ENCODE measurements at places on chromosomes 4 and X.
A peak's percentile ranks its signal among the peaks of the same experiment; 100 is the strongest.

GRCh38 chr4:173397604-173398003 is 1.3 kb downstream of the SCRG1 start:
- no peak for DNase-seq

- DNase-seq: peak; percentile 6
These were observed 24.2 kb downstream of the MID2 start for GRCh38 chrX:107849747-107850421.

DNA sequence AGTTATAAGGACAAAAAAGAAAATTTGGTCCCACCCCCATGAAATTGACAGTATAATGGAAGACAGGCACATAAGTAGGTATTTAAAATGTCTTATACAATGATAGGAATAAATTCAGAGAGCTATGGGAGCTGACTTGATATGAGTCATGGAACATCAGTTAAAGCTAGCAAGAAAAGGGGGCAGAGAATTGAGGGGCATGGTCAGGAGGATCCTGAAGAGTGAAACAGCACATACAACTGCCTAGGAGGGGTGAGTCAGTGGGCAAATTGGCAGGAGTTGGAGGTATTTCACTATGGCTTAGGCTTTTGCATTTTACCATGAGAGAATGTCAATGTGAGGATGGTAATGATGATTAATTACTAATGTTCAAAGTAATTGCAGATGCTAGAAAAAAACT is 95.4 kb upstream of the BANK1 start:
- DNase-seq: peak; percentile 11

- no peak for DNase-seq
These were observed 28.5 kb upstream of the PTPN13 start for GRCh38 chr4:86565651-86566050.

GRCh38 chrX:99939883-99940232 is 470.2 kb downstream of the PCDH19 start:
- no peak for DNase-seq

GRCh38 chrX:74018253-74018652 is 285.7 kb upstream of the ZCCHC13 start:
- no peak for DNase-seq

DNA sequence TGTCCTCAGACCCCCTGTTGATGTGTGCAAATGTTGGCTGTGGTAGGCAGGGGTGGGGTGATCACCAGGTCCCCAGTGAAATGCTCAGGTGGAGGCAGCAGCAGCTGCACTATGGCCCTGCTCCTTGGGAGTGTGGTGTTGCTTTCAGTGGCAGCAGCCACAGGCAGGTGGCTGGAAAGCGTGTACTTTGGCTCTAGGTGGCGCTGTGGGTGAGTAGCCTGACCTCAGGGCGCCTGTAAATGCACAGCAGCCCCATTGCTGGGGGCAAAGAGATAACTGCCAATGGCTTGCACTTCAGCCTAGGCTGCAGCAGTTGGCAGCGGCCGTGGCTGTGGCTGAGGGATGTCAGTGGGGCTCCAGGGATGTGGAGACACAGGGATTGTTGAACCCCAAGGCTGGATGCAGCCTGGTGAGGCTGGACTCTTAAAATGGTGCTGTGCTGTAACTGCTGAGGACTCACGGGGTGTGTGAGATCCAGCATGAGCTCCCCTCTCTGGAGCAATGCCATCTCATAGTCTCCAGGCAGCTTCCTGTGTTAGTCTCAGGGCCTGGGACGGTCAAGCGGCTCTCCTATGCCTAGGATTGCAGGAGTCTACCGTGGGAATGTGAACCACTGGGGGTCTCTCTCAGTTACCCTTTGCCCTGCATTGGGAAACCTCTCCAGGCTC is 421.7 kb upstream of the HTR2C start:
- no peak for DNase-seq

DNA sequence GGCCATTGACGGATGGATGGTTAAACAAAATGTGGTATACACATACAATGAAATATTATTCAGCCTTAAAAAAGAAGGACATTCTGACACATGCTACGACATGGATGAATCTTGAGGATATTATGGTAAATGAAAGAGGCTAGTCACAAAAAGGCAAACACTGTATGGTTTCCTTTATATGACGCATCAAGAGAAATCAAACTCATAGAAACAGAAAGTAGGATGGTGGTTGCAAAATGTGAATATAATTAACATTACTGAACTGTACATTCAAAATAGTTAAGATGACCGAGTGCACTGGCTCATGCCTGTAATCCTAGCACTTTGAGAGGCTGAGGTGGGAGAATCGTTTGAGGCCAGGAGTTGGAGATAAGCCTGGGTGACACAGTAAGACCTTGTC is 9.5 kb upstream of the CASK start:
- DNase-seq: no peak

GRCh38 chr4:87819281-87819919 is 13.4 kb upstream of the MEPE start:
- DNase-seq: no peak
